ENCODE measurements at places on chromosomes 4 and X.
A peak's percentile ranks its signal among the peaks of the same experiment; 100 is the strongest.

DNA sequence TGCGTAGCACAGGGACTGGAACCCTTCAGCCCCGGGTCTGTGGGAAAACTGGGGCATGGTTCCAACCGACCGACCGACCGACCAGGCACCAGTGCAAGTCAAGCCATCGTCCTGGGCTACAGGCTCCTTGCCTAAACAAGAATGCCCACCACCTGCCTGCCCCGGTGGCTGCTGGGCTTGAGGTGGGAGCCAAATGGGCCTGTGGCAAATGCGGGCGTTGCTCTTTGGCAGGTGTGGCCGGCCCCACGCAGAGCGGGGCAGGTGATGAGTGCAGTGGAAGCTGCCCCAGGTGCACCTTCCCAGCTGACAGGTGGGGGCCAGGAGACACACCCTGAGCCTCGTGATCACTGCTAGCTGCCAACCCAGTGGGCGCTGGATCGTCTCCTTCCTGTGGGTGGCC is 77.9 kb downstream of the MTMR1 start:
- DNase-seq = no peak

- no peak for DNase-seq
These were observed 17.4 kb upstream of the UGT2B7 start for GRCh38 chr4:69078852-69079251.

DNA sequence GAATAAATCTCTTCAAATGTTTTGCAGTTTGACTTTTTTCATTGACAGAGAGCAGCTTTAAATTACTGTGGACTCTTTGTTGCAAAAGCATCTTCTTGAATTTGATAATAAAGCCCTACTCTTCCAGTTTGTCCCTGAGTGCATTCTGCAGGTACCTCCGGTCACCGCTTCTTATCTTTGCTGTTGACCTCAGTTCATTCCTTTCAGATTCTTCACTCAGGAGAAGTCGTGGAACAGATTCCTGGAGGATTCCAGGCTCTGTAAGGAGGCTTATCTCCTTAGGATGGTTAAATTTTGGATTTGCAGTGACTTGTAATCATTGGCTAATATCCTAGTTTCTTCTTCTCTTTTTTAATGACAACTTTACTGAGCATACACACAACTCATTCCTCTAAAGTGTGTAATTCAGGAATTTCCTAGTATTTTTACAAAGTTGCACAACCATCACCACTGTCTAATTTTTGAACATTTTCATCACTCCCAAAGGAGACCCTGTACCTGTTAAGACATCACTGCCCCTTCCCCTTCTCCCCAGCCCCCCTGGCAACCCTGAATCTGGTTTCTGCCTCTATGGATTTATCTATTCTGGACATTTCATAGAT is 22.0 kb downstream of the TBL1X start:
- no peak for DNase-seq

GRCh38 chr4:138161351-138161750 is 80.8 kb downstream of the SLC7A11 start:
- no peak for DNase-seq

GRCh38 chr4:100317032-100317864 is 127.0 kb upstream of the DDIT4L start:
- no peak for DNase-seq

- DNase-seq = no peak
These were observed 279.2 kb upstream of the BOD1L1 start for GRCh38 chr4:13906727-13907126.

GRCh38 chr4:37967736-37968135 is 7.5 kb downstream of the PTTG2 start:
- no peak for DNase-seq

DNA sequence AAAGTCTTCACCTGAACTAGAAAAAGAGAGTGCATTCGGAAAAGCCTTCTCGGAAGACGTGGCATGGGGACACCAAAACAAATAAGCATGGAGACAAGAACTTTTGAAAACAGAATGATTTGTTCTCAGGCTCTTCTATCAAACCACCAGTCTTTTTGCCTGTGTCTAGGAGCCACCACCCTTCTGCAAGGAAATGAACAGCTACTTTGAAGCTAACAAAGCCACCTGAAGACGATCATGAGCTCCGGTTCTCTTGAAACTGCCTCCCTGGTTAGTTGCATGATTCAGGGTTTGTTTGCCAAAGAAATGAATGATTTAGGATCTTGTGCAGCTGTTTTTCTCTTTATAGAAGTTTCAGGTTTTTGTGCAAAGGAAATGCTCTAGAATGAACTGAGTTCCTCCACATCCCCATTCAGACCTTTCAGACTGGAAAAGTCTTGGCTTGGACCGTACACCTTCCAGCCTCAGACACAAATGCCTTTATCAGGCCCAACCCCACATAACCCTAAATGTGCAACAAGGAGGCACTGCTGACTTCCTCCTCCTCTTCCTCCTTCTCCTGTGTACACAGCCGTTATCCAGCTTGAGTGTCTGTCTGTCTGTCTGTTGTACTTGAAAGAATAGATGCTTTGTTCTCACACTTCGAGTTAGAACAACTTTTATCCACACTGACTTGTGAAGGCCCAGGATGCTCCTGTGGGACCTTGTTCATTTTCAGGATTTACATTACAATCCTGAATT is 334.8 kb upstream of the KLF3 start:
- DNase-seq = no peak

GRCh38 chr4:167854881-167855280 is 237.5 kb upstream of the ANXA10 start:
- peak; percentile 17 for DNase-seq

DNA sequence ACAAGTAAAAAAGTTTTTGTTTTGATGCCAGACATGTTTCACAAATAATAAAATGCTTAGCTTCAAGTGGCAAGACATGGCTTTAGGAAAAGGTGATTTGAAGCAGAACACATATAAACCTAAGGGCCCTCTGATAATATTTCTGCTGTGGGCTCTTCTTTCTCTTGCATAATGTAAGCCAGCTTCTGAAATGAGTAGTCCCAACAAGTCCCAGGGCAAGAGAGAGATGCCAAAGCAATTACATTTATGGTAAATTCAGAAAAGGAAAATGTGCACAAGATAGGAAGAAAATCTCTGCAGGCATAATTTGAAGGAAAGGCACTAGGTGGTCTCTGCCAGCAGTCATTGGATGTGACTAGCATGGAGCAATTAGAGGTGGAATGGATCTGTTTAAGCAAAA is 170.8 kb upstream of the GALNT7 start:
- no peak for DNase-seq

- no peak for DNase-seq
These were observed 99.9 kb upstream of the ADRA2C start for GRCh38 chr4:3666263-3666662.

- DNase-seq = no peak
These were observed 12.0 kb upstream of the UFSP2 start for GRCh38 chr4:185437809-185438208.

DNA sequence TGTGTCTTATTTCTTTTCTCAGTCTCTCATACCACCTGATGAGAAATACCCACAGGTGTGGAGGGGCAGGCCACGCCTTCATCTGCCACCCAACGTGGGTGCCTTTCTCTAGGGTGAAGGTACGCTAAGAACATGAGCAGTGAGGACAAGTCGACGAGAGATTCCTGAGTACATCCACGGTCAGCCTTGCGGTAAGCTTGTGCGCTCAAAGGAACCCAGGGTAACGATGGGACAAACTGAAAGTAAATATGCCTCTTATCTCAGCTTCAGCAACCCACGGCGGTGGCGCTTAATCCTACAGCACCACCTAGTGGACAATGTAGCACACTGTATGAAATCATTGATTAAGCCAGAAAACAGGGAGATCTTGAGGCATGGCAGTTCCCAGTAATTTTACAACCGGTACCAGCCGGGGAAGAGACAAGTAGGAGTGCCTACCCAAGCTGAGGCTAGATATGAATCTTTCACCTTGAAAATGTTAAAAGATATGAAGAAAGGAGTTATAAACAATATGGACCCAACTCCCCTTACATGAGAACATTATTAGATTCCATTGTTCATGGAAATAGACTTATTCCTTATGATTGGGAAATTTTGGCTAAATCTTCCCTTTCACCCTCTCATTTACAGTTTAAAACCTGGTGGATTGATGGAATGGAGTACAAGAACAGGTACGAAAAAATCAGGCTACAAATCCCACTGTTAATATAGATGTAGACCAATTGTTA is 63.0 kb downstream of the ZNF732 start:
- peak; percentile 5 for DNase-seq

DNA sequence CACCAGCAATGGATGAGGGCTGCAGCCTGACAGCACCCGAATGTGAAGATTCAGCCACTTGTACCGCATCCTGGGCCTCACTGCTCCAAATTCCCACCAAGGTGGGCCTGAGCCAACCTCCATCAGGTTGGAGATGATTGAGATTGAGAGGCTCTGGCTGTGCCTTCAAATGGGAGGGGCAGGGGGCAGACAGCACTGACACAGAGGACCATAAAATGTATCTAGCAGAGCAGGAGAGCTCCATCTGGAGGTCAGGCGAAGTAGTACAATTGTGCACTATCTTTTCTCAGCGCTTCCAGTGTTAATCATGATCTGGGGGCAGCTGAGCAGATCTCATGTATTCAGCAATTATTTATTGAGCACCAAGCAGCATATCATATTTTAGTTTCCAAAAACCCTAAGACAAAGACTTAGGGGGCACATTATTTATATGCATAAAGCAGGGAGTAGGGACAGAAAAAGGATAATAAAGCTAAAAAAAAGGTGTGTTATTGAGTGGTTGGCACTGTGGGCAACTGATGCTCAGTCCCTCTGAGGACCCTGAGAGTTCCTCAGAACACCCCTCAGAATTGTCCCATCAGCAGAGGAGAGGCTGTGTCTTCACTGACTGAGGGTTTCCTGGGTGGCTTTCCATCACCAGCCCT is 31.6 kb upstream of the C1QTNF7 start:
- DNase-seq = peak; percentile 57

- no peak for DNase-seq
These were observed 23.4 kb upstream of the PRPS2 start for GRCh38 chrX:12767856-12768255.

GRCh38 chr4:3529363-3529762 is 2.9 kb downstream of the LRPAP1 start:
- DNase-seq = no peak

DNA sequence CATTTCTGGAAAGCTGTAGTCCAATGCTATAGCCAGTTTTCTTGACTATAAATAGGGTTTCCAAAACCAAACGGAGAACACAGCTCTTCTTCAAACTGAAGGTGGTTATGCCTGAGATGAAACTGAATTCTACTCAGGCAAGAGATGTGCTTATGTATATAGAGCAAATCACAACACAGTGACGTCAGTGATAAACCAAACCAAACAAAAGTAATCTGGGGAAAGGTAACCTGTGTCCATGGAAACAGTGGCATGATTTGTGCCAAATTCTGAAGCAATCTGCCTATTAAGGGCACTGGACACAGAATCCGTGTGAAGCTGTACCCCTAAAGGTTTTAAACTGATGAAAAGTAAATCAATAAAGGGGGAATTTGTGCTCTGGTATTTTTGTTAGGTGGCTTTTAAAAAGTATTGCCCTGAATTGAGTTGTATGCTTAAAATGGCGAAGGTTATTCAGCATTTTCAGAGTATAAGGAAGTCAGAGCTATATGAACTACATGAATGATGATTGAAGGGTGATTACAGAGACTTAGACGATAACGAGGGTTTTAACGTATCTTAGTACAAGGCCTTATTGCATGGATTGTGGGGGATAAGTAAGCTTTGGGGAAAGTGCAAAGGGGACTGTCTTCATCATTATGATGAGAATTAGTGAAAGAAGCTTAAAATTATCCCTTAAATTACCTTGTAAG is 38.6 kb downstream of the NPY5R start:
- DNase-seq = no peak

DNA sequence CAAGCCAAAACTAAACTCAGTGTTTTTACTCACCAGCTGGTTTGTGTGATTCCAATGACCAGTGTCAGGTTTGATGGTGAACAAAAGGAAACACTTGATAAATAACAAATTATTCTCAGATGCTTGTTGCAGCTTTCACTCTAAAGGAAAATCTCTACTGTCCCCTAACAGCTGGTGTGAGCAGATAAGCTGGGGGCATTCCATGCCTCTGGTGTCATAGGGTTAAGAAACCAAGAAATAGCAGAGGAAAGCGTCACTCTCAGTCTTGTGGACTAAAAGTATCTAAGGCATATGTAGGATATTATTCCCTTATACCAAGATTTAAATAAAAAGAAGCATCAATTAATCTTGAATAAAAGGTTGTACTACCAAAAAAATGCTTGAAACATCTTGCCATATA is 24.3 kb downstream of the TRPC5 start:
- DNase-seq = peak; percentile 77

DNA sequence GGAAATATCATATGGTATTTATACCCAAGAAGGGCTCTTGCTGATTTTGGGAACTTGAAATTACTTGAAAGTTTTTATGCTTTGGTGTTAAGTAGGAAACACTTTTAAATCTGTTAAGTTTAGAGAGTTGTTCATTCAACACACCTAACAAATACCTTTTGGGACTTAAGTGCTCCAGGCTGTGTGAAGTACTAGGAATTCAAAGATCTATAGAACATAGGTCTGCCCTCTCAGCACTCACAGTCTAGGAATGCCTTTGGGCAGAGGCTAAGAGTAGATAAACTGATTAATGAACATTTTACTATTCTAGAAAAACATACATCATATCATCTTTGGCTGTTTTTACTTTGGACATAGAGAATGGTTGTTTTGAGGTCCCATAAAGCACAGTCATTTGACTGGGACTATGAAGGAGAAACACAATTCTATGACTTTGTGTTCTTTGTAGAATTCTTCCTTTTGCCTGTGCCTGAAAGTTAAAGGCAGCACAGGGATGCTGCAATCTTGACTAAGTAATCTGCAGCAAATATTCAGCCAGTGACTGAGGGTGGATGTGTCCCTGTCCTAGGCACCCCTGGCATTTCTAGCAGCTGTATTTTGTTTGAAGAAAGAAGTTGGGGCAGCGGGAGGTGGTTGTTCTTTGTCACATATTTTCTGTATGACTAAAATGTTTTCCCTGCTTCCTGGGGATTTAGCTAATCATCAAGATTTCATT is 8.3 kb downstream of the BMP3 start:
- DNase-seq = no peak

DNA sequence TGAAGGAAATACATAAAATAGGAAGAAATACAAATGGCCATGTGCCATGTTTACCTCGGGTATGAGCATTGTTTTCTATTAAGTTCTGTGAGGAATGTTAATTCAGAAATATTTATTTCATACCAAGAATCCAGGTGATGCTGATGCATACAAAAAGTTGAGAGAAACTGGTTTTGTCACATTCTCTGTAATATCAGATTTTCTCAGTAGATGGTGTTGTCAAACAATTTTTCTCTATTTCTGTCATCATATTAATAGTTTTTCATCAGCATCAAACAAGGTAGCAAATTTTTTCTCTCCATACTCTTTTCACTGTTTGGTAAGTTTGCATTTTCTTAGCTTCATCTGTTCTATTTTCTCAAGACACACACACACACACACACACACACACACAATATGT is 179.8 kb downstream of the KLHL4 start:
- DNase-seq = no peak

DNA sequence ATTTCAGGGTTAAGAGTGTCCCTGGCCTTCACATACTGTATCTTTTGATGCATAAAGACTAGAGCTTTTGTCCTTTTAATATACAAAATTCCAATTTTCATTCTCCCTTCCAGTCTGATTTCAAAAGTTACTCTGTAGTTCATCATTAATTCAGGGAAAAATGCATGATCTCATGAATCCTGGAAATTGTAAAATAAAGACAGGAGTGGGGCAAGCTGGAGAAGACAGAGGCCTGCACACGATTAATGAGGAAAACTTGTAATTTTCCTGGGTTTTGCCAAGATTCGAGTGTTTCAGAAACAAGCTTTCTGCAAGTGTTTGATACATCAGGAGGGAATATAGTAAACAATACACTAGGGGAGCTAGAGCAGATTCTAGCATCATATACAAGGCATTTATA is 947.9 kb downstream of the FAT4 start:
- peak; percentile 4 for DNase-seq

Data from fibroblast of skin of abdomen (primary cell).